ENCODE measurements at places on chromosomes 5 and 9.
A peak's percentile ranks its signal among the peaks of the same experiment; 100 is the strongest.

- no peak for DNase-seq
Measured at GRCh38 chr5:72326306-72326649, 6.1 kb downstream of the PTCD2 start.

GRCh38 chr9:84212246-84212645 lies 128.3 kb downstream of the SLC28A3 start:
- no peak for DNase-seq

GRCh38 chr9:135015096-135015495 lies 72.4 kb upstream of the OLFM1 start:
- DNase-seq = no peak

GRCh38 chr9:132014218-132014805 lies 65.4 kb downstream of the MED27 start:
- no peak for DNase-seq

DNA sequence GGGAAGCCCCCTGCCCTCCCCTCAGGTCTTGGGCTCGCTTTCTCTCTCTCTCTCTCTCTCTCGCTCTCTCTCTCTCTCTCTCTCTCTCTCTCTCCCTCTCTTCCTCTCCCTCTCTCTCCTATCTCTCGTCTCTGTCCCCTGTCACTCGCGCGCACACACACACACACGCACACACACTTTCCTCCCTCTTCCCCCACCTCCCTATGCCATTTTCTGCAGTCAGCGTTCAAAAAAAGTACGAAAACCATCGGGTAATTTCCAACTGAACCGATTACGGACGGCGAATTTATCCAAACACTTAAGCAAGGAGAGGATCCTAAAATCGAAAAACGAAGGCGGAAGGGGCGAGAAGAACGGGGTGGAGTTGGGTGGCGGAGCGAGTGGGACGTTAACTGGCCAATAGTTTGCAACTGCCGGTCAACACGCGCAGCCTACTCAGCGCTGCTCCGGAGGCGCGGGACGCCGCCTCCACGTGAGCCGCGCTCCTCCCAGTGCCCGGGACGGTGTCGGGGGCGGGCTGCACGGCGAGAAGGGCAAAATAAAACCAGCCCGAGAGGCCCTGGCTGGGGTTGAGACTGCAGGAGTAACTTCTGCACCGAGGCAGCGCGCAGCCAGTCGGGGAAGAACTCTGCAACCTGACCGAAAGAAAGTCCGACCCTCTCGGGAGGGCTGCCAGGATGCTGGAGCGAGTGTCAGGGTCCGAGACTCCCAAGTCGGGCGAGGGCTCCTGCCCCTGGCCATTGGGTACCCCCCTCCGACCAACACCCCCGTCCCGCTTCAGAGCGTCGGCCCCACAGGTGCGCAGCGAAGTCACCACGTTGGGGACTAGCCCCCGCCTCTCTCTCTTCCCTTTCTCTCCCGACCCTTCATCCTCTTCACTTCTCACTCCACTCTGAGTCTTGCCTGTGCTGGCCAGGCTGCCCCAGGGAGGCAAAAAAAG lies 24.9 kb upstream of the ELAVL2 start:
- peak; percentile 12 for DNase-seq

- DNase-seq = no peak
Measured at GRCh38 chr5:174139623-174140022, 94.1 kb downstream of the NSG2 start.

GRCh38 chr9:4463824-4464223 lies 26.4 kb upstream of the SLC1A1 start:
- DNase-seq = no peak

DNA sequence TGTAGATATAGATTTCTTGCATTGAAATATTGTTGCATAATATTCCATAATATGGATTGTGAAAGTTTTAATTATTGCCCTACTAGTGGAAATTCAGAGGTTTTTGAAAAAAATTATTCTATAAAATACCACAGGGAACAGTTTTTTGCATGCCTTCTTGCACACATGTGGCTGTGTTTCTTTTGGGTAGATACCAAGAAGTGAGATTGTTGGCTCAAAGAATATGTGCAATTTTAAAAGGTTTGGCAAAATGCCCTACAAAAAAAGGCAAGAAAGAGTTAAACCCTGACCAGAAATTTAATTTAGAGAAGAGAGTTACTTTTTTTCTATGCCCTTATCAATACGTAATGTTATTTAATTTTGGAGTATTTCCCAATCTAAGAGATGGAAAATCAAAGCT lies 270.8 kb upstream of the DAPK1 start:
- DNase-seq = no peak

GRCh38 chr5:86880785-86881492 lies 263.2 kb downstream of the COX7C start:
- DNase-seq = peak; percentile 83

- DNase-seq = no peak
Measured at GRCh38 chr5:169029661-169030274, 271.2 kb downstream of the SLIT3 start.

DNA sequence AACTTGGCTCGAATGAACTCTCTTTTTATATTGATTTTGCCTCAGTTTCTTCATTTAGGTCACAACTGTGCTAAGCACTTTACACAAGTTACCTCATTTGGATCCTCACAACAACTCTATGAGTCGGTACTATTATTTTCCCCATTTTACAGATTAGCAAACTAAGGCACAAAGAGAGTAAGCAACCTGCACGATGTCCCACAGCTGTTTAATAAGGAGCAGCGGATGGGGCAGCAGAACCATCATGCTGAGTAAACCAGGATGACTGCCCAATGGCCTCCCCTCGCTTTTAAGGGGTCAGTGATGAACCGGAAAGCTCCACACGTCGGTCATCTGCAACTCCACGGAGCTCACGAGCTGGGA lies 607 bp downstream of the PRELID2 start:
- DNase-seq = no peak

DNA sequence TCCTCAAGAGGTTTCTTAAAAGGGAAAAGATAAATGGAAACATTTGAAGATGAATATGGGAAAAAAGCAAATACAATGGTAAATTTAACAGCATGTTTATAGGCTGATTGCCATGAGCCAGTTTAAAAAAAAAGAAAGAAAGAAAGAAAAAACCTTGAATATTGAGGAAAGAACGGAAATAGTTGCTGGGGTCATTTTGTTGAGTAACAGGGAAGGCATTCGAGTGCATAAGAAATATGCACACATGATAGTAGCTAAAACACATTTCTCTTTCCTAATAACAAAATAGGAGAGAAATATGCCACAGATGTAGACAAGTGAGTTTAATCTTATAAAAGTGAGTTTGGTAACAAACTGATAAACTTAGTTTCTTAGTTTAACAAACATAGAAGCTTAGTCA lies 864.6 kb upstream of the ACO1 start:
- DNase-seq = no peak

DNA sequence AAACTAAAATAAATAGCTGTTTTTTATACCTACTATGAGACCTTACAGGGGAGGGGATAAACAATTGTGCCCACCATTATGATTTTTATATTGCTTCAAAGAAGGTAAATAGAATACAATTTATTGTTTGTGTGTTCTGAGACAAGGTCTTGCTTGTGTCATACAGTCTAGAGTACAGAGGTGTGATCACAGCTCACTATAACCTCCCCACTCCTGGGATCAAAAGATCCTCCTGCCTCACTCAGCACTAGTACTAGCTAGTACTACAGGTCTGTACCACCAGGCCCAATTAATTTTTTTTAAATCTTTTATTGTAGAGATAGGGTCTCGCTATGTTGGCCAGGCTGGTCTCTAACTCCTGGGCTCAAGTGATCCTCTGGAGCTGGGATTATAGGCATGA lies 11.3 kb downstream of the TLE1 start:
- no peak for DNase-seq

DNA sequence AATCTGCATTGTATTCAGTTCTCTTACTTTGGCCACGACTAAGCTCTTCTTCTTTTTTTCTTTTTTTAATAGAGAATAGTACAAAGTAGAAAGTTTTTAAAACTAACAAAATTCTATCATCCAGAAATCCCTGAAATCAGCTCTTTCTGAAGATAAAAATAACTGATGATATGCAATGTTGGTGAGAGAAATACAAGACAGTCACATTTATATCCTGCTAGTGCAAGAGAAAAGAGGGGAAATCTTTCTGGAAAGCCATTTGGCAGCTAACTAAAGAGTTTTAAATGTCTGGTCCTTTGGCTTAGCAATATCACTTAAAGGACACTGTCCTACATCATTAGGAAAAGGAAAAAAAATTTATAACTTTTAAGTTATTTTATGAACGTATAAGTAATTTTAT lies 27.0 kb upstream of the FREM1 start:
- no peak for DNase-seq

DNA sequence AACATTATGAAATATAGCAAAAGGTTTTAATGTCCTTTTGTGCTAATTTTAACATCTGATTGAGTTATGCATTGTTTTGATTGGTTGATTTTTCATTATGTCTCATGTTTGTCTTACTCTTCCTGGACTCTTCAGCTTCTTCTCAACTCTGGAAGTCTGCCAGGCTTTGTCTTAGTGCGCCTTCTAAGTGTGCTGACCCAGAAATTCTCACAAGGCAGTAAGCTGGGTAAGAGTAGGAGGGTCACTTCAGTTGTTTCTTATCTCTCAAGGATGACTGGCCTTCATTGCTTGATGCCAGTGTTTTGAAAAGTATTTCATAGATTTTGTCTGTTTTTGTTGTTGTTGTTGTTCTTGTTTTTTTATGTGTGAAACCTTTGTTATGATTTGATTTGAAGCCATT lies 59.2 kb downstream of the RIC1 start:
- no peak for DNase-seq

DNA sequence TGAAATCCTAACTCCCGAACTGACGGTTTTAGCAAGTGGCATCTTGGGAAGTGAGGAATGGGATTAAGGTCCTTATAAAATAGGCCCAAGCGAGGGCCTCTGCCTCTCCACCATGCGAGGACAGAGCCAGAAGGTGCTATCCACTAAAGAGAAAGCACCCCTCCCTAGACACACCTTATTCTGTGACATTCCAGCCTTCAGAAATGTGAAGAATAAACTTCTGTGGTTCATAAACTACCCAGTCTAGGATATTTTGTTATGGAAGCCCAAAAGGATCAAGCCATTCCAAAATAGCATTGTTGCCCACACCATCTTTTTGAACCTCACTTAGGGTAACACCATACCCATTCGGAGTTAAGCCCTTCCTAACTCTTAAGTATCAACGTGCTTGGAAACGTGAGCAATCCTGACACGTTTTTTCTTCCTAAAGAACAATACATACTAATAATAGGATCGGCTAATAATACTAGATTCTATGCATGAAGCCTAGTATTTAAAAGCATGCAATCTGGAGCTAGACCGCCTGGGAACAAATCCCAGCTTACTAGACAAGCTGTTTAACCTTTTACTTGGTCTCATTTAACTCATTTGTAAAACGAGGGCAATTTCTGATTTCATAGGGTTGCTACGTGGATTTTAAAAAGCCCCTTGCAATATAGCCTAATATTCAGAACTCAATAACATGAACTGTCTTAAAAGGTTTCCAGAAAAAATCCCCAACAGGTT lies 1.1 kb upstream of the SMC2 start:
- DNase-seq = no peak

- DNase-seq = peak; percentile 72
Measured at GRCh38 chr5:149320791-149321330, 24.4 kb upstream of the GRPEL2 start.

DNA sequence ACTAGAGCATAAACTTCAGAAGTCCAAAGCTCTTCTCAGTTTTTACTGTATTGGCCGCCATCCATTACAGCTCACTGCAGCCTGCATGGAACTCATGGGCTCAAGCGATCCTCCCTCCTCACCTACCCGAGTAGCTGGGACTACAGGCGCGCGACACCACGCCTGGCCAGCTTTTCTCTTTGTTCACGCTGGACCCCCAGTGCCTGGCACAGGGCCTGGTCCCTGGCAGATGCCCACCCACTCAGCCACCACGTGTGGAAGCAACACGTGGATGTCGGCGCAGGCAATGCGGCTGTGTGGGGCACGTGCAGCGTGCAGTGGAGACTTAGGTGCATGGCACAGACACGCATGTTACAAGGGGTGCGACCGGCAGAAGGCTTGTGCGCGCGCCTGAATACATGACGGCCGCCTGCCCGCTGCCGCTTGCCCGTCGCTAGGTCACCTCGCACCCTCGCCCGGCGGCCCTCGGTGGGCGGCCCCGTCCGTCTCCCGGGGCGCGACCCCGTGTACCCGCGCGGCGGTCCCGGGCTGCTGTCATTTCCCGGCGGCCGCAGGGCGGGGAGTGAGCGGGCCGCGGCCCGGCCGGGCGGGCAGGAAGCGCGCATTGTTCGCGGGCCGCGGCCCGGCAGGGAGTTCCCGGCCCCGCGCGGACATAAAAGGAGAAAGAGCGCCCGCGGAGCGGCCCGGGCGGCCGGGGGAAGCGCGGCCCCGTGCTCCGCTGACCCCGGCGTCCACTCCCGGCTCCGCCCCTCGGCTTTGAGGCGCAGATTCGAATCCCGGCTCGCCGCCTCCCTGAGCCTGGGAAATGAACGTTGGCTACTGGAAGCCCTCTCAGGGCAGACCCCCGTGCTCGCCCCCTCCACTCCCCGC lies 24.1 kb upstream of the PTGS1 start:
- peak; percentile 16 for DNase-seq

GRCh38 chr5:68192679-68193060 lies 22.9 kb upstream of the PIK3R1 start:
- no peak for DNase-seq

DNA sequence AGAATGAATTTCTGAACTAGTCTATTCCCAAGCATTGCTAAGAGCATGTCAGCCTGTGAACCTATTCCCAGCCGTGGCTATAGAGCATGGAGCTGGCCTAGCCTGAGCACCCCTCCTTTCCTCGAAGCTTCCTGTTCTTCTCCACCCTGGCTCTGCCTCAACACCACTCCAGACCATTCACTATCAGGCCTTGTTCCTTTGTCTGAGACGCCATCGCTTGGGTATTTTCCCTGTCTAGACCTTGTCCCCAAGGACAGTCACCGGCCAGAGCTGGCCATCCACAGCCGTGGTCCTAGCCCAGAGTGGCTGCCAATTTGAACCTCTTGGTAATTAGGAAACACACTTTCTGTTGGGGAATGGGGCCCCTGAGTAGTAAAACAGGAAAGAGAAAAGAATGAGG lies 105.8 kb downstream of the LIFR start:
- DNase-seq = no peak

GRCh38 chr5:97923496-97923895 lies 740.4 kb upstream of the RIOK2 start:
- no peak for DNase-seq

DNA sequence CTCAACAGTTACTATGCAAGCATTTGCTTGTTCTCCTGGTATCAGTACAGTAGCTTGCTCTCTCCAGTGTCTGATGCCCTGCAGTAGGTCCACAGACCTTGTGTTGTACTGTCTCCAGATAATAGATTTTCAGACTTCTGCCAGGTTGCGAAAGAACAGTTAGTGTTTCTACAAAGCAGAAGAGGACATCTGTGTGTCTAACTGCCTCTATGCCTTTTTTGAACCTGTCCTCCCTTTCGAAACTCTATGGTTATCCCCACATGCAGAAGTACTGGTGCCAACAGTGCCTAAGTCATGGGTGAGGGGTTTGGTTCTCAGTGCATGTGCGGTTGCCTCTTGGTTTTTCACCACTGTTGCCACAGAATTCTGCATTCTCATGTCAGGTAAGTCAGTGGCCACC lies 45.9 kb downstream of the KCNN2 start:
- DNase-seq = no peak
